ENCODE measurements at places on chromosomes 12 and 14. TPM values are rescaled to one million over a fixed set of nuclear protein-coding genes. Genes with fewer than 3 reads are reported as not detected.

EML5 gene
- polyA plus RNA-seq: 0.12 TPM

SERPINA1 gene
- polyA plus RNA-seq: 0.78 TPM

PRPH gene
- 0.20 TPM for polyA plus RNA-seq

SLC10A1 gene
- polyA plus RNA-seq: not detected

TIGAR gene
- 6.3 TPM for polyA plus RNA-seq

LRFN5 gene
- 0.06 TPM for polyA plus RNA-seq

SOAT2 gene
- polyA plus RNA-seq: 0.05 TPM

AICDA gene
- 0.04 TPM for polyA plus RNA-seq

GPR162 gene
- polyA plus RNA-seq: 0.60 TPM

SLC39A5 gene
- polyA plus RNA-seq: 0.16 TPM

CCER1 gene
- polyA plus RNA-seq: not detected

LRTM2 gene
- polyA plus RNA-seq: not detected

MORN3 gene
- 0.12 TPM for polyA plus RNA-seq

PLBD2 gene
- 8.3 TPM for polyA plus RNA-seq

AQP6 gene
- polyA plus RNA-seq: not detected

TPPP2 gene
- not detected for polyA plus RNA-seq

AGAP2 gene
- 2.9 TPM for polyA plus RNA-seq

CATSPERB gene
- polyA plus RNA-seq: 0.03 TPM

A2ML1 gene
- polyA plus RNA-seq: 0.09 TPM

HIGD1C gene
- polyA plus RNA-seq: not detected

PTPRQ gene
- polyA plus RNA-seq: 0.79 TPM

INHBE gene
- 1.4 TPM for polyA plus RNA-seq

CLEC4C gene
- not detected for polyA plus RNA-seq

RAD52 gene
- polyA plus RNA-seq: 5.9 TPM

ARHGAP9 gene
- 0.91 TPM for polyA plus RNA-seq

ACSS3 gene
- polyA plus RNA-seq: 3.0 TPM

ATP2A2 gene
- 1,378 TPM for polyA plus RNA-seq

PLBD1 gene
- 5.6 TPM for polyA plus RNA-seq

LTBP2 gene
- polyA plus RNA-seq: 3.2 TPM

APOLD1 gene
- 19.8 TPM for polyA plus RNA-seq

FAM181A gene
- 0.32 TPM for polyA plus RNA-seq

CLSTN3 gene
- 3.6 TPM for polyA plus RNA-seq

RNASE3 gene
- polyA plus RNA-seq: 0.51 TPM

CLEC14A gene
- 22.7 TPM for polyA plus RNA-seq

DRAM1 gene
- polyA plus RNA-seq: 3.8 TPM

SDR9C7 gene
- 0.07 TPM for polyA plus RNA-seq

OTOGL gene
- polyA plus RNA-seq: 0.07 TPM

MYF6 gene
- 1,026 TPM for polyA plus RNA-seq

POTEG gene
- polyA plus RNA-seq: not detected

GCH1 gene
- 1.2 TPM for polyA plus RNA-seq

SLC8A3 gene
- 12.8 TPM for polyA plus RNA-seq

CCDC38 gene
- polyA plus RNA-seq: not detected

MANSC4 gene
- polyA plus RNA-seq: not detected

HOXC4 gene
- 1.4 TPM for polyA plus RNA-seq

DEPDC4 gene
- polyA plus RNA-seq: not detected

C14orf39 gene
- polyA plus RNA-seq: 0.53 TPM

TMED8 gene
- 9.2 TPM for polyA plus RNA-seq

PZP gene
- 0.20 TPM for polyA plus RNA-seq

SMOC1 gene
- 3.2 TPM for polyA plus RNA-seq

NGB gene
- not detected for polyA plus RNA-seq

PTPRR gene
- polyA plus RNA-seq: 0.35 TPM

VASH1 gene
- 4.0 TPM for polyA plus RNA-seq

KRT4 gene
- not detected for polyA plus RNA-seq

GPRC5A gene
- 0.09 TPM for polyA plus RNA-seq

ESRRB gene
- polyA plus RNA-seq: 2.1 TPM

BMP4 gene
- polyA plus RNA-seq: 4.4 TPM

ADAMTS20 gene
- polyA plus RNA-seq: 0.01 TPM

LARP4 gene
- 21.2 TPM for polyA plus RNA-seq

C3AR1 gene
- 0.91 TPM for polyA plus RNA-seq
